ENCODE measurements at places on chromosomes 5 and 9.
A peak's percentile ranks its signal among the peaks of the same experiment; 100 is the strongest.

- no peak for DNase-seq
Observed at GRCh38 chr5:79540939-79541338, 27.0 kb upstream of the HOMER1 start.

DNA sequence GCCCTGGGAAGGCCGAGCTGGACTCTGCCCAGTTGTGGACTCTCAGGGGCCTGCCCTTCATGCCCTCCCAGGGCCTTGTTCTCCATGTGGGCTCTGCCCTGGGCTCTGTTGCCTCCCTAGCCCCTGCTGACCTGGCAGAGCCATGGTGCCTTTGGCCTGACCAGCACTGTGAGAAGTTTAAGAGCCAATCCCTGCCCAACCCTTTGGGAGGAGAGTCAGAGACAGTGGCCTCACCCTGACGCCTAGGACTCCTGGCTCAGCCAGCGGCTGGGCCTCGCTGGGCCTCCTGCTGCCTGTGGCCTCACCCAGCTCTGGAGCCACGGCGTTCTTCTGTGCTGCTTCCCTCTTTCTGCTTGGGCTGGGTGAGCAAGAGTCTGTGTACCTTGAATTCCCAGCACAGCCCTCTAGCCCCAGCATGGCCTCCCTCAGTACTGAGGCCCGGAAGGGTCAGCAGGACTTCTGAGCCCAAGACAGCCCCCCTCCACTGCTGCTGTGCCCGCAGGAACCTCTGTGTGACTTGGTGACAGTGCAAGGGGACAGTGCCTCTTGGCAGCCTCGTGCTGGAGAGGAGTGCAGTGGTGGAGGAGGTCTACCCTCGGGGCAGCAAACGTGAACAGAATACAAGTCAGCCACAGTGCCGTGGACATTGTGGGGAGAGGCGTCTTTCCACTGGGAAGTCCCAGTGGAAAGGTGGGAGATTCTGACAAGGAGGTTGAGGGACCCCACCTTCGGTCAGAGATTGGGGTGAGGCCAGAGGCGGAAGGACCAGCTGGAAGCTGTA, 97.4 kb downstream of the CACNA1B start:
- DNase-seq = no peak

GRCh38 chr5:54673523-54674225, 156.1 kb downstream of the SNX18 start:
- DNase-seq = no peak

- peak; percentile 90 for DNase-seq
Observed at GRCh38 chr5:124747791-124748686, 1.6 kb upstream of the ZNF608 start.

DNA sequence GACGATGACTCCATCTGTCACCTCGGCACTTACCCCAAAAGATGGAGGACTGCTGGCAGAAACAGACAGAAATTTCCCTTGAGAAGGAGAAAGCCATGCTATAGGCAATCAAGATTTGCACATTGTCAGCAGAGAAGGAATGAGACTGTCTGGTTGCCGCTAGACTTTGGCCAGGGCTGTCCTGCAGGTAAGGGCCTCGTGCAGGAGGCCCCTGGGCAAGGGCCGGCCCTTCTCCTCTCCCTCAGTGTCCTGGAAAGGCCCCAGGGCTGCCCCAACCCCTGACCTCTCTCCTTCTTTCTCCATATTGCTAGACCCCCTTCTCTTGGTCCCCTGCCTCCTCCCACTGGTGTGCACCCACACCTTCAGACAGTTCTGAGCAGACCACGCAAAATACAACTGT, 14.6 kb upstream of the KCNIP1 start:
- DNase-seq = no peak

GRCh38 chr9:131096269-131097125, at the start of gene AIF1L:
AIF1L (plus strand) TSS chr9:131096531; CDS start chr9:131096630, 99 bp downstream.
- no peak for DNase-seq

Measured in Karpas-422 (cell line).